ENCODE measurements at places on chromosomes 6 and 20.
A peak's percentile ranks its signal among the peaks of the same experiment; 100 is the strongest.

DNA sequence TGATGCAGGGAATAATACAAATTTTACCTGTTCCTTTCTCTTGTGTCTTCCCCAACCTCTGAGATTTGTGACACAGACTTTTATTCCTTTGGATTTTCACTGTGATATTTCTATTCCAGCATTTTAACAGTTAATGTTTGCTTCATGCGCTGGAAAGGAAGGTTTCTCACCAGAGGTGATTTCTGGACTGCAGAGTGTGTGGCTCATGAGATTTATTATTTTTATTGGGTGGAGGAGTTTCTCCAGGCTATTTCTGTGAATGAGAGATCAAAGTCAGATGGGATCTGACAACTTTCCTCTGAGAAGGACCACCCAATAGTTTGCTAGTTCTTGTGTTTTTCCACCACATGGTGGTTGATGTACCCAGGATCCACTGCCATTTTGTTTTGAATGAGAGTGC lies 377.5 kb downstream of the CDKAL1 start:
- DNase-seq: no peak

DNA sequence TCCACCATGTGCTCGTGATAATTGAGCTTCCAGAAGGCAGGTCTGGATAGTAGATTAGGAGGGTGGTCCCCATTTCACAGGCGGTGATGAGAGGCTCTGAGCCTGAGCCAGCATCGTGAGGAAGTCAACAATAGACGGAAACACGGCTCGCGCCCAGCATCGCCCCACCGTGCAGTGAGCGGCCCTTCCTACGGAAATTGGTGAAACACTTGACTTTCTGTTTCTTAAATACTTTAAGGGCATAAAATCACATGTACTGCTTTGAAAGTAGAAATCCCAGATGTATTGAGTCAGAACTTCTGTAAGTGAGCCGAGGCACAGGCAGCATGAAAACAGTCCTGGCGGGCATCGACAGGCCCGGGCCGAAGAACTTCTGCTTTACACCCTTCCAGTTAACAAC lies 4.3 kb upstream of the KIF25 start:
- DNase-seq: no peak

GRCh38 chr6:158154816-158155215 lies 13.2 kb downstream of the SERAC1 start:
- DNase-seq: no peak

GRCh38 chr6:33333666-33334065 lies 16.1 kb upstream of the ZBTB22 start:
- DNase-seq: no peak

DNA sequence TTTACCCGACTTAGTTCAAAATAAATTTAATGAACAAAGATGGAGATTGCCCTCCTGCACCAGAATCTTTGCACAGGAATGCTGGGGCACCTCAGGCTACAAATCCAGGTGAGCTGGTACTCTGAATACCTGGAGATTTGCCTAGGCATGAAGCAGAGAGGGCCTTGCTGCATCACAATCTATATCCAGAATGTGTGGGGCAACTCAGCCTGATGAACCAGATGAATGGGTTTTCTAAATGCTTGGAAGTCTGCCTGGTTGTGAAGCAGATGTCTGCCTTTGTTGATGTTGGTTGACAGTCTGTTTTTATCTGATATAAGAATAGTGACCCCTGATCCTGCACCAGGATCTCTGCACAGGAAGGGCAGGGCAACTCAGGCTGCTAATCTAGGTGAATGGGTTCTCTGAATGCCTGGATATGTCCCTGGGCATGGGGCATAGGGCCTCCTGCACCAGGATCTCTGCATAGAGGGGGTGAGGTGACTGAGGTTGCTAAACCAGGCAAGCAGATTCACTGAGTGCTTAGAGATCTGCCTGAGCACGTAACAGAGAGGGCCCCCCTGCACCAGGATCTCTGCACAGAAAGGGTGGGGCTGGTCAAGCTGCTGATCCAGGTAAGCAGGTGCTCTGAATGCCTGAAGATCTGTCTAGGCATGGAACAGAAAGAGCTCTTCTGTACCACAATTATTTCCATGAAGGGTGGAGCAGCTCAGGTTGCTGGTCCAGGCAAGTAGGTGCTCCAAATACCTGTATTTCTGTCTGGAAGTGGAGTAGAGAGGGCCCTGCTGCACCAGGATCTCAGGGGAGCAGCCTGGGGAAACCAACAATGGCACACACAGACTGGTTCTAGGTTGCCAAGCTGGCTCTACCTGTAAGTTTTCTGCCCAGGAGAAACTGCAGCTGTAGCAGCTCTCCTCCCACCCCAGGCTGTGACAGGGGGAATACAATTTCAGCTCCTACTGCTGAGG lies 437.5 kb downstream of the MMUT start:
- DNase-seq: no peak

DNA sequence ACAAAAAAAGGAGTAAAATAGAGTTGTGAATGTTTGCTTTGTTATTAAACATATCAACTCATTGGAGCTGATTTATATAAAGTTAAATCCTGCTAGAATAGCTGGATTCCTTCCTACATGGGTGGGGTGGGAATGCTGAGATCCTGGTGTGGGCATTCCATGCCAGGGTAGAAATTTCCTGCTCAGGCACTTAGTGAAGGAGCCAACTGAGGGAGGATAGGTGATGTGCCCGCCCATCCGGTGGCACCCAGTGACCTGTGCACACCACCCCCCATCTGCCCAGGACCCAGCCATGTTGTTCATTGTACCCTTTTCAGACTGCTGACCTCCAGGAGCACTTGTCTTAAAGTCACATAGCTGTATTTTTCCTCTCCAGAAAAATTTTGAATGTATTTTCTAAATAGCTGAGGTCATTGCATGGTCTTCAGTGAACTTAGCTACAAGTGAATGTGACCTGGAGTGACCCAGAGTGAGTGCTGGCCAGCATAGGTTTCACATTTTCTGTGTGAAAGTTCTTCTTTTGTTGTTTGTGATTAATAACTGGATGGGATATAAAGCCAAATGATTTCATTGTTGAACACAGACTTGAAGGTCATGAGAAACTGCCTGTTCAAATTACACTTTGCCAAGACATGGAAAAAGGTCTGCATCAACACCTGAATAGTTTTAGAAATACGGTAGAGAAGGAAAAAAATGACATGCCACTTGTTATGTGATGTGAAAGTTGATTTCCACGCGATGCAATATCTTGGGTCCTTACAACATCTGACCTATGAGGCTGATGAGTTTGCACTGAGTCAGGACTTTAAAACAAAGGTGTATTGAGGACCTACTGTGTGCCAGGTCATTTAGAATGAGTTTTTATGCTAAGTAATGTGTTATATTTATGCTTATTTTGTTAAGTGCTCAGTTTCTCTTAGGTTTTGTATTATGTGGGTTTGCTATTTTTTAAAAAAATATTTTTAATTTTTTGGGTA lies 77.2 kb downstream of the UTRN start:
- DNase-seq: no peak

DNA sequence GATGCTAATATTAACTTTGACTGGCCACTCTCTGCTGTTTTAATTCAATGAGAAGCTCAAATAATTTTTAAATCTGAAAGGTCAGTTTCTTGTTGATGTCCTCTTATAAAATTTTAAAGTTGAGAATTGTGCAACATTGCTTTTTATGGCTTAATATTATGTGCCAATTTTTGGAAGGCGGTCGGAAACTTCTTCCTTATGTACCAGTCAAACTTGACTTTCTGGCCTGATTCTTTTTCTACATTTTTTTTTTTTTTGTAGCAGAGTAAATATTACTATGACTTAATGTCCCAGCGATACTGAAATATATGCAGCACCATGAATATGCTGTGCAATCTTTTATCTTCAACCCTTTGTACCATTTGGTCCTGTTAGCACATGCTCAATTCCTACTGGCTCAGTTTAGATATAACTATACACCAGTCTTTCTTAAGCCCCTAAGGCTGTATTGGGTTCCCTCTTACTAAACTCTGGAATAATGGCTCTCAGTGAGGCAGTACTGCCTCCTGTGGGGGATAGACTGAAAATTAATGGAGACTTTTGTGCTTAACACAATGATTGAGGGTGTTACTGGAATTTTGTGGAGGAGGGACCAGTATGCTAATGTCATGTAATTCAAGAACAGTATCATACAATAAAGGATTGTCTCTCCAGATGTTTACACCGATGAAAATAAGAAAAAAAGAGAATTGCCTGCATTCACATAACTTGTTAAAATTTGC lies 156.4 kb upstream of the SYNCRIP start:
- no peak for DNase-seq

- DNase-seq: no peak
Observed at GRCh38 chr6:143971482-143972205, 36.4 kb downstream of the PLAGL1 start.

GRCh38 chr20:4342609-4343008 lies 327.3 kb upstream of the RNF24 start:
- DNase-seq: no peak

DNA sequence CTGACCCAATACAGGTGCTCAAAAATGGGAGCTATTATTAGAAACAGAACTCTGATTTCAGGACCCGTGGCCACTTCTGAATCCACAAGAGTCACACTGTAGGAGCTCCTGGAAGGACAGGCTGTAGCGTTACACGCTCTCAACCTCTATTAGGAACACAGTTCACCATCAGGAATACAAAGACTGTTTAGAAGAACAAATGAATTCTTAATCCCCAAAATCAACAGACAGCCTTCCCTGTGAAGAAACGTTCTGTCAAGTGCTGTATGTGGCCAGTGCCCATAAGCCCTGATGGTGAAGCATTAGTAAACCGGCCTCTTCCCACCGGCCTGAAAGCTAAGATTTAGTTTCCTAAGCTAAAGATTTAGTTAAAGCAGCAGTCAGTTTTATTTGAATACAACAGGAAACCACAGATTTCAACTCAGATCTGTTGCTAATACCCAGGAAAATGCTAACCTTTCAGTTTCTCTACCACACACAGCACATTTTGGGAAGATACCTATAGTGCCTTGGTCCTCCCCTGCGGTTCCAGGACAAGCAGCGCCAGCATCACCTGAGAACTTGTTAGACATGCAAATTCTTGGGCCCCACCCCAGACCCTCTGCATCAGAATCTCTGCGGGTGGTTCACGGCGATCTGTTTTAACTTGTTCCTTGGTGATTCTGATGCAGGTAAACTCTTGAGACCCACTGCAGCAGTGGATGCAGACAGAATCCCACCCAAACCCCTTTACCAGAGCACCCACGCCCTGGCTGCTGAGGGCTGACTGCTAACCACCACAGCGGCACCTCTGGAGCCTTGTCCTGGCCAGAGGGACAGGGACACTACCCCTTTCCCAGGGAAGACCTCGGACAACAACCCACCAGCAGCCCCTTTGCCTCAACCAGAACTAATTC lies 33.4 kb downstream of the MTRES1 start:
- no peak for DNase-seq

DNA sequence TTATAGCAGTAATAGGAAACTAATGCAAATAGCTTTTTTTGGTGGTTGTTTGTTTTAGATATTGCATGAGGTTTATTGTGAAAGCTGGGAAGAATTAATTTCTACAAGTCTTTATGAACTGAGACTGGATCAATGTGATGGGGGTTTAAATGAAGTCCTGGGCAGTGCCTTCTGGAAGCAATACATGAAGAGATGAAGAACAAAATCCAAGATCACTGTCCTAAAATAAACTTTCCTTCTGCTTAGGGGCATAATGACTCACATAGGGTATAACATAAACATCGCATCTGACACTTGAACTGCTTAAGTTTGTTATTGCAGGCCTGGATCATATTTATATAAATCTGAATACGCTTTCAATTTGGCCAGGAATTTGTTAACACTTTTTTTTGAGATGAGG lies 20.9 kb upstream of the SHLD1 start:
- no peak for DNase-seq

DNA sequence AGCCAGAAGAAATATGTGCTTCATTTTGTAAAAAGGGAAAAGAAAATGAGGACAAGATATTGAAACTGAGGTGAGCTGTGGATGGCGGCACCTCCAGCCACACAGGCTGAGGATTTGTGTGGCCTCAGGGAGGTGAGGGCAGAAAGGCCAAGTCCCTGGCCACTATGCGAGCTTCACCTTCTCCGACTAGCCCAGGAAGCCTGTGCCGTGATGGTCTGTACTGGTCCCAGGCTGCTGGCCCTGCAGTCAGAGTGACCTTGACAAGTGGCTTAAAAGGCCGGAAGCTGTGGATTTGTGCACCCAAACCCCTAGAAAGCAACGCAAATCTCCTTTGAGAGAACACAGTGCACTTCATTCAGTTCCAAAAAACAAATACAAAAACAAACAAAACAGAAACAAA lies 48.1 kb downstream of the WDR27 start:
- no peak for DNase-seq

DNA sequence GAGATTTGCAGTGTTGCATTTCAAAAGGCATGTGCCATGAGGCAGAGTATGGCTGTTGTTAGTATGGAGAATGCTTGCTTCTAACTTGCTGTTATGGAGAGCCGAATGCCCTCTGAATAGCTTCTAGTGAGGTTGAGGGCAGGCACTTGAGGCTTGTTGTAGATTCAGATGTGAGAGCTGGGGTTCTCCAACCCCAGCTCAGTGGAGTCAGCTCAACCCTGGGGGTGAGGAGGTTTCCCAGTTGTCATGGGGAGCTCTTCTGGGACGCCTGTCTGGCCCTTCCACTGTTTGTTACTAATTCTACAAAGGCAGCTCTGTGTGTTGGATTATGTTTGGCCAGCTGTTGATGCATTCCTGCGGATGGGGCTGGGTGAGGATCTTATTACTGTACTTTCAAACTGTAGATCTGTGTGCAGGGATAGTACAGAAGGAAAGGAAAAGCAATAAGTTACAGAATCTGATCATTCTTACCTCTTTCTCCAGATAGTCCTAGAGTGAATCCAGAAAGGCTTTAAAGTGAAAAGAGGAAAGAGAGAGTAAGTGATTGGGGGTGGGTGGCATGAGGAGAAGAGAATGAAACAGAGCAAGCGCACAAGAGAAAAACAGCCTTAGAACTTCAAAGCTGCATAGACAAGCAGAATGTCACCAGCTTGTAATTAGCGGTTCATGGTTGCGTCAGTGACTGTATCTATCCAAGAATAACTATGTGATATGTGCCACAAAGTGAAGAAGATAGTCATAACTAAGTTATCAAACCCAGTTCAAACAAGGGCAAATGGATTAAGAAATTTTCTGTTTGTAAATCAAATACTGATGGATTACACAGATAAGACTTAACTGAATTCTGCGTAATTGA lies 148.7 kb downstream of the PRL start:
- peak; percentile 51 for DNase-seq

DNA sequence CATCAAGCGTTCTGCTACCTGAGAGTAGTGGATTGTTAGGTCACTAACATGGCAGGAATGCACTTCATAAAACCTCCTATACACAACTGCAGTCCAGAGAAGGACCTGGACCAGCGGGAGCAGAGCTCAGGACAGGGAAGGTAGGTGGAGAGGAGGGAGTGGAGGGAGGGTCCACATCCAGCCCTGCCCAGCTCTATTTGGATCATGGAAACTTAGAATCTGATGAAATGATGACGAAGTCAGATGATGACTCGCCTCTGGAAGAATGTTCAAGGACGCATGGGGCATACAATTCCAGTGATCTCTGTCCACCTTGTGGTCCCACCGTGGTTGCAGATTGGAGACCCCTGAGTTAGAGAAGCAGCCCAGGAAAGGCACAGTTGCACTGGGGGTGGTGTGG lies 68.8 kb downstream of the CLIC5 start:
- no peak for DNase-seq

- no peak for DNase-seq
Observed at GRCh38 chr6:149181304-149181703, 136.2 kb upstream of the TAB2 start.

- no peak for DNase-seq
Observed at GRCh38 chr6:111717621-111718020, 111.9 kb upstream of the TRAF3IP2 start.

All from large intestine (tissue), 12 donors.